ENCODE measurements at places on chromosomes 7 and 10.

GRCh38 chr7:120402801-120403200 is 129.8 kb downstream of the KCND2 start:
- DNase-seq, result no peak

DNA sequence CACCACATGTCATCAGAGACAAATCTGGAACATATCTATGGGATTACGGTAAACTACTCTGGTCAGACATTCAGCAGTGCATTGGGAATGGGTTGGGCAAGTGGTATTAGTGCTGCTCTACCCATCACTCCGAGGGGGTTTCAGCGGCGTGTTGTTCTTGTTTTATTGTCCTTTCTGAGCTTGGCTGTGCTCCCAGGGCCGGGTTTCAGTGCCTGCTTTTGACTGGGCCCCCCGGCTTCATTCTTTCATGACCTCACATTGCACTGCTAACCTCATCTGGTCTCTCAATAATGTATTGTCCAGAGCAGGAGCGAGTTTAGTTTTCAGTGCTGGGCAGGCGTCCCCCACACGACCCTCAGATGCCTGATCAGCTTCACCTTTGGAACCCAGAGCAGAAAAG is 364.6 kb downstream of the PAXIP1 start:
- DNase-seq, result no peak

- no peak for DNase-seq
These were observed 55.0 kb downstream of the TRIM24 start for GRCh38 chr7:138515001-138515528.

DNA sequence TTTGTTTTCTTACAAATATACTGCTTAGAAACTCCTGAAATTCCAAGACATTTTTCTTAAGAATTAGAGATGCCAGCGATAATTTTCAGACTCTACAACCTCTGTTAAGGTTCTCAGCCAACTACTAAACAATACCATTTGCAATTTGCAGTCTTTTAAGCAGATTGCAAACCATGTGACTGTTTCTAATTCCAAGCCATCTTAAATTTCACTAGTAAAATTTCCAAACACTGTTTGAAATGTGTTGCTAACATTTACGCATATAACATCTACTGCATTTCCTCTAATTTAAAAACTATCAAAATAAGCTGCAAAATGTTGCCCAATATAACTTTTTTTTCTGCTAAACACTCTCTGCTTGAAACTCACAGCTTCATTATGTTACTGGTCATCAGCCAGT is 56.0 kb upstream of the MACROH2A2 start:
- no peak for DNase-seq

DNA sequence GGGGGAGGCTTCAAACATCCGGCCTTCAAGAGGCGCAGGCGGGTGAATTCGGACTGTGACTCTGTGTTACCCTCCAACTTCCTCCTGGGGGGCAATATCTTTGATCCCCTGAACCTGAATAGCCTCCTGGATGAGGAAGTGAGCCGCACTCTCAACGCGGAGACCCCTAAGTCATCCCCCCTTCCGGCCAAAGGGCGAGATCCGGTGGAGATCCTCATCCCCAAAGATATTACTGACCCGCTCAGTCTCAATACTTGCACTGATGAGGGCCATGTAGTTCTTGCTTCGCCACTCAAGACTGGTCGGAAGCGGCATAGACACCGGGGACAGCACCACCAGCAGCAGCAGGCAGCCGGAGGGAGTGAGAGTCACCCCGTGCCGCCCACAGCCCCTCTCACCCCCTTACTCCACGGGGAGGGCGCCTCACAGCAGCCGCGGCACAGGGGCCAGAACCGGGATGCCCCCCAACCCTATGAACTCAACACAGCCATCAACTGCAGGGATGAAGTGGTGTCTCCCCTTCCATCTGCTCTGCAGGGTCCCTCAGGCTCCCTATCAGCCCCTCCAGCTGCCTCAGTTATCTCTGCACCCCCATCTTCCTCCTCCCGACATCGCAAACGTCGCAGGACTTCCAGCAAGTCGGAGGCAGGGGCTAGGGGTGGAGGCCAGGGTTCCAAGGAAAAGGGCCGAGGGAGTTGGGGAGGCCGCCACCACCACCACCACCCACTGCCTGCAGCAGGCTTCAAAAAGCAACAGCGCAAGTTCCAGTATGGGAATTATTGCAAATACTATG is 1.1 kb downstream of the MEPCE start:
- DNase-seq, result no peak

DNA sequence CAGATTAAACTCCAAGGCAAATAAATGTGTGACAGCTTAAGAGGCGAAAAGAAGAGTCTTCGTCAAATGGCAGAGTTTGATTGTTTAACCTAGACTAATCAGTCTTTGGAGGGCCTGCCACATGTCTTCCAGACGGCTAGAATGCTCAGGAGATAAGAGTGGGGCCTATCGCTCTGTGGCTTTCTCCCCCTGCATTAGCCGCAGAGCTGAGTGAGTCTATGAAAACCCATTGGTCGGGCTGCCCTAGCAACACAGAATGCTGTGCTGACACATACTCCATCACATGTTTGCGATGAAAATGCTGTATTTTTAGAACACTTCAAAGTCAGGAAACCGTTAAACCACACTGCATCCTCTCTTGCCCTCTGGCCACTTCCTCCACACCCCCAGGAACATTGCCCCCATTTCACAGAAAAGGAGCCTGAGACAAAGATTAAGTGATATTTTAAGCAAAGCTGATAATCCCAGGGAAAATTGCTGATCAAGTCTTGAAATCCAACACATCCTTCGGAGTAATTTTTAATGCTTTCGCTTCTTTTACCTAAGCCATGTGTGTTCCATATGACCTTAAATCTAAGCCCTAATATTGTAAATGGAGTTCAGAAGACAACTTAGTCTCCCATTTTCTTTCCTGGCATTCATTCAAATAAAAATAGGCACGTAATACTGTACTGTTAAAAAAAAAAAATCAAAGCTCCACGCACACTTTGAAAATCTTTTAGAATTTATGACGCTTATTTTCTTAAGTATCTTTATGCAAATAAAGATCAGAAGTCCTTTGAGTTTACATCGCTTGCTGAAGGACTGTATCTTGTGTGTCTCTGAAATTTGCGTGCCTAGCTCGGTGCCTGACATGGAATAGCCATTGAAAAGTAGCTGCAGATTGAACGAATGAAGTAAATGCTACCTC is 161.2 kb downstream of the CELF2 start:
- DNase-seq, result peak; percentile 84

- DNase-seq, result no peak
These were observed 71.1 kb upstream of the CFAP46 start for GRCh38 chr10:133013463-133013862.

- DNase-seq, result no peak
These were observed 1.7 kb downstream of the ESYT2 start for GRCh38 chr7:158827411-158828132.

DNA sequence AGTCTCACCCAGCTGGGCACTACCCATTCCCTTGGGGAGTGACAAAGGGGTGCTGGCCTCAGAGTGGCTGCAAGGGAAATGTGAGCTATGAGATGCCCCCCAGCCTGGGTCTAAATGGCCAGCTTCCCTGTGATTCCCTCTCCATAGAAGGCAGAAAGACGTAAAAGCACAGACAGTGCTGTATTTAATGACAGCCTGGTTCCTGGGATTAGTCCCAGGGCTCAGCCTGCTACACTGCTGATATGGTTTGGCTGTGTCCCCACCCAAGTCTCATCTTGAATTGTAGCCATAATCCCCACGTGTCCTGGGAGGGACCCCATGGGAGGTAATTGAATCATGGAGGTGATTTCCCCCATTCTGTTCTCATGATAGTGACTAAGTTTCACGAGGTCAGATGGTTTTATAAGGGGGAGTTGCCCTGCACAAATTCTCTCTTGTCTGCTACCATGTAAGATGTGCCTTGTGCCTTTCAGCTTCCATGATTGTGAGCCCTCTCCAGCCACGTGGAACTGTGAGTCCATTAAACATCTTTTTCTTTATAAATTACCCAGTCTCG is 23.9 kb upstream of the CALN1 start:
- DNase-seq, result no peak

DNA sequence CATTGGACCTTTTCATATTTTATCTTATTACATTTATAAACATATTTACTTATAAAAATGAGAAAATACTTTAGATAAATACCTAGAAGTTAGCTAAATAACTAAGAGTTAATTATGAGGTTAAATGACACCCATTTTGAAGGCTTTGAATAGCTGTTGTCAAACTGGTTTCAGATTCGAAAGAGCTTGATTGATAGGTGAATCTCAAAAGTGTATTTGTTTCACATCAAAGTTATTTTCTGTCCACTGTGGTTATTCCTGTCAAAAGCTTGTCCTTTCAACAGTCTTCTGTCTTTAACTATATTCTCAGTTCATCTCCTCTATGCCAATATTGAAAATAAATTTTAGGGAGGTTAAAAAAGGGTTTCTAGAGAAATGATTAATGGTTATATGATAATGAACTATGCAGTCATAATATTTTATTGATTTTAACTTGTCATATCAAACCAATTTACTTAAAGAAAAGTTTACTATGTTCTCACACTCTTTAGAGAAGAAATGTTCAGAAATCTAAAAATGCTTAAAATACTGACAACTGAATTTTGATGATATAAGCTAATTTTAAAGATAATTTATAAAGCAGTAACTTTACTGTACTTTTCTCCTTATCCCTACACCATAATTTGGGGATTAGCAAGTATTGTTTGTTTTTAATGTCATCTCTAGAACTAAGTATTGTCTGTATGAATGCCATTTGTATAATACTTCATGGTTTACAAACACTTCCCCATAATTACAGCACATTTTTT is 72.0 kb upstream of the FOXP2 start:
- DNase-seq, result no peak

GRCh38 chr7:33916357-33917081 is 11.2 kb downstream of the BMPER start:
- DNase-seq, result no peak

GRCh38 chr7:13476881-13477444 is 512.5 kb downstream of the ETV1 start:
- no peak for DNase-seq

GRCh38 chr10:47024399-47025252 is 113.4 kb downstream of the PTPN20 start:
- peak; percentile 69 for DNase-seq

- DNase-seq, result peak; percentile 56
These were observed 55.4 kb upstream of the LMTK2 start for GRCh38 chr7:98051118-98051744.

DNA sequence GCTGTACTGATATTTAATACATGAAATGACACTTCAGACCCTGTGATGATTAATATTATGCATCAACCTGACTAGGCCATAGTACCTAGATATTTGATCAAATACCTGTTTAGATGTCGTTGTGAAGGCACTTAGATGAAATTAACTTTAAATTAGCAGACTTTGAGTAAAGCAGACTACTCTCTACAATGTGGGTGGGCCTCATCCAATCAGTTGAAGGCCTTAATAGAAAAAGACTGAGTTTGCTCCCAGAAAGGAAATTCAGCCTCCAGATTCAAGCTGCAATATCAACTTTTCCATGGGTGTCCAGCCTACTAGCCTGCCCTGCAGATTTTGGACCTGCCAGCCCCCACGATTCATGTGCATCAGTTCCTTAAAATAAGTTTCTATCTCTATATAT is 68.6 kb upstream of the TMEM168 start:
- DNase-seq, result no peak

- no peak for DNase-seq
These were observed 25.3 kb downstream of the WAC start for GRCh38 chr10:28558186-28558585.

GRCh38 chr7:157909370-157909769 is 572.6 kb downstream of the DNAJB6 start:
- DNase-seq, result no peak

All from CD4-positive, alpha-beta T cell treated with Interleukin-6 at 100 ng/mL for 8 hours (primary cell).